ENCODE measurements at places on chromosomes 13 and 19.

DNA sequence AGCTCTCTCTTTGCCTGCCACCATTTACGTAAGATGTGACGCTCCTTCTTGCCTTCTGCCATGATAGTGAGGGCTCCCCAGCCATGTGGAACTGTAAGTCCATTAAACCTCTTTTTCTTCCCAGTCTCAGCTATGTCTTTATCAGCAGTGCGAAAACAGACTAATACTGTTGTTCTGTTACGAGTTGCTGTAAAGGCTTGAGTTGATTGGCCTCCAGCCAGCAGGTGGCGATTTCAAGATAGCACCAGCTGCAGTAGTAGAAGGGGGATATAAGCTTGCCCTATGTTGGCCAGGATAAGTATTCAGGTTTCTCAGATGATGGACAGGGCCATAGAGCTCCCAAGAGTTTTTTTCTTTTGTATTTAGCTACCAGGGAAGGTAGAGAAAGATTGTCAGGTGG lies 385.5 kb downstream of the MZT1 start:
- DNase-seq = no peak

- no peak for DNase-seq
Measured at GRCh38 chr13:88022431-88023208, 351.4 kb downstream of the SLITRK5 start.

DNA sequence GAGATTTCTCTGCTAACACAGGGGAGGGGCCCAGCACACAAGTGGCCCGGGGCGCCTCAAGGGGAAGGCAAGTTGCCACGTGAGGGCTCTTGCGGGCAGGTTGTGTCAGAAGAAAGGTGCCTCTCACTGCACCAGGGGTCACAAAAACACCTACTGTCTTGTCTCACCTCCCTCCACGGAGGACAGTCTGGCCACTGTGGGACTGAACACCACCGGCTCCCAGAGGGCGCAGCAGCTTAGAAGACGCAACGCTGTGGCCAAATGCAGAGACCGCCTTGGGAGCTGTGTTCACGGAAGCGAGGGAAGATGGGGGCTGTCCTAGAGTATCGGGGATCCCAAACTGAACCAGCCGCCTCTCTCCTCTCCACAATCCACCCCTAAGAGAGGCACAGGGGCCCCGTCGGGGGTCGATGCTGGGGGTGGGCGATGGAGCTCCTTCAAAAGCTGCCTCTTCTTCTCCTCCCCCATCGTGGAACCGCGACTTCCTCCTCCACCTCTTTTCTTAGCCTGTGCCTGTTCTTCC lies 177.5 kb downstream of the FOXO1 start:
- no peak for DNase-seq

- DNase-seq = peak; percentile 38
Measured at GRCh38 chr13:44312834-44313551, 60.6 kb upstream of the SERP2 start.

GRCh38 chr19:49453013-49453756 lies at the start of gene ALDH16A1:
Gene ALDH16A1 (plus strand): TSS chr19:49453225. CDS start chr19:49453332, 107 bp downstream.
- DNase-seq = peak; percentile 96

DNA sequence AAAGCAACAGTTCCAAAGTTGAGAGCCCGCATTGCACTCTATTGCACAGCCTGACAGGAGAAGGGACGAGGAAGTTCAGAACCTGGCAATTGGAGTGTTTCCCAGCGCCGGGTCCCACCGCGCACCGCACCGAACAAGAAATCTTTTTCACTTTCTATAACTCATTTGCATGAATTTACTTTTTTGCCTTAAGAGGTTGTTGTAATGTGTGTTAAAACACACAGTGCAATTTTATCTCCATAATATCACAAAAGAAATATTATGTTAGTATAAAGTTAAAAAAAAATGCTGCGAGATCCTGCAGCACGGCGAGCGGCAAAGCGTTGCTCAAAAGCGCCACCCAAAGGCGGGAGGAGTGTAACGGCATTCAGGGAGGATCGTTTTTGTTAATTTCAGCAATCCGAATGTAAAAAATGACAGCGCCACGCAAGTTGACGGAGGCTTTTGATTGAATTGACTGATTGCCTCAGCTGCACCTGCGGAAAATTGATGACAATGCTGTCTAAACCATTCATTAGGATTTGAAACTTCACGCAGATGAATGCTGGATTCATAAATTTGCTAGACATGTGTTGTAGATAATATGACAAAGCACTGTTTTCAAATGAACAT lies 303.6 kb upstream of the ZNF507 start:
- DNase-seq = no peak

DNA sequence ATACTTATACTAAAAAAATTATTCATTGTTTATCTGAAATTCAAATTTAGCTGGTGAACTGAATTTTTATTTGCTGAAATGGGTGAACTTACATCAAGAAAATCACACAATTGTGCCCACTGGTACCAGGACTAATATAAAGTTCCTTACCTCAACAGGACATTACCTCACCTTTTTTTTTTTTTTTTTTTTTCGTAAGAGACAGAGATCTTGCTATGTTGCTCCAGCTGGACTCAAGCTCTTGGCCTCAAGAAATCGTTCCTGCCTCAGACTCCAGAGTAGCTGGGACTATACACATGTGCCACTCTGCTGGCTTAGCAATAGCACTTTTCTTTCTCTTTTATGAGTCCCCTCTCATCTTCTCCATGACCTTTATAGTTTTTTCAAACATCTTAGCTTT lies 22.5 kb upstream of the NDFIP2 start:
- no peak for DNase-seq

DNA sequence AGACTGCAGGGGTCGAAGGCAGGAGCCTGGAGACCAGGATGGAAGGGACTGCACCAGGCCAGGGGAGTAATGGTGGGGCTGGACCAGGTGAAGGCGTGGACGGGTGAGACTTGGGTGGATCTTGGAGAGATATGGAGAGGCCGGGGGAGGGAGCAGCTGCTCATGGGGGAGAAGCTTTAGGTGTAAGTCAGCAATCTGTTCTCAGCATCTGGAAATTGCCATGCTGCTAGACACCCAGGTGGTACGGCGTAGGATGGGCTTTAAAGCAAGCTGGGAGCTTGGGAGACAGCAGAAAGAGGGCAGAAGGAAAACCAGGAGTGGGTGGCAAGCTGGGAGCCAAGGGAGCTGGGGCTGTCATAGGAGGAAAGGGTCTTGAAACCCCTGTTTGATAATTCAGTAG lies 3.0 kb downstream of the CERS4 start:
- no peak for DNase-seq

GRCh38 chr13:81395368-81395767 lies 1054.4 kb upstream of the SPRY2 start:
- DNase-seq = no peak

- DNase-seq = peak; percentile 17
Measured at GRCh38 chr19:51552996-51553725, 17.9 kb upstream of the ZNF175 start.

DNA sequence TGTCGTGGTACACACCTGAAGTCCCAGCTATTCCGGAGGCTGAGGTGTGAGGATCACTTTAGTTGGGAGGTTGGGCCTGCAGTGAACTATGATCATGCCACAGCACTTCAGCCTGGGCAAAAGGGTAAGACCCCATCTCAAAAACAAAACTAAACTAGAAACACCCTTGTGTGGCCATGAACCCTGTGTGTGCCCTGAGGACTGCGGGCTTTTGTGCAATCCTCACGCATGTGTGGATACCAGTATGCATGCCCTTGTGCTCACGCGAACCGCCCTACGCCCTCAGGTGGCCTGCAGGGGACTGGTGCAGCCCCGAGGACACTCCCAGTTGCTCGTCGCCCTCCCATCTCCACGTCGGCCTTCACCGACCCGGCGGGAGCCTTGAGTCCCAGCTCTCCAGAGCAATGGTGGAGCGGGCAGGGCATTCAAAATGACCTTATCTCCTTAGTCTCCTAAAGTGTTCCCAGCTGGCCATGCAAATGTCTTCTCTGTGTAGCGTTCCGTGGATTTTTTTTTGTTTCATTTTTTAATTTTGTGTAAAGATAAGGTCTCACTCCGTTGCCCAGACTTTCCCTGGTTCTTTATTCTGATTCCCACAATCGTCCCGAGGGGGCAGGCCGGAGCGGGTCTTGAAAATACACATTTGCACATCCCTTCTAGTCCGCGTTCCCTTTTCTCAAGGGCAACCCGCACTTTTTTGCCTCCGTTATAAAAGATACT lies 868 bp upstream of the EGLN2 start:
- DNase-seq = no peak

DNA sequence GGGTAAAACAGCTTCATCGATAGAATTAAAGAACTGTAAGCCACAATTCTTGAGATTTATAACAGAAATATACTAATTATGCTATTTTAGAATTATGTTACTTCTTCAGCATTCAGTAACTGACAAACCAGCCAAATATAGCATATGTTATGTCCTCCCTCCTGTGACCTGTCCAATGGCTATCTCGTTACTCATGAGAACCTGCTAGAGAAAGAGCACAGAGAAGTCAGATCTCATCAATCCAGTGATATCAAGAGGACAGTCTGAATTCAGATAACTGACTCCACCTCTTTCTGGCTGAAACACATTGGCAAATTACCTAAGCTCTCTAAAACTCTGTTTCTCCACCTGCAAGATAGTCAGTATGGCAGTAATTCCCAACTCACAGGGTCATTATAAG lies 170.4 kb downstream of the FGF14 start:
- DNase-seq = no peak

DNA sequence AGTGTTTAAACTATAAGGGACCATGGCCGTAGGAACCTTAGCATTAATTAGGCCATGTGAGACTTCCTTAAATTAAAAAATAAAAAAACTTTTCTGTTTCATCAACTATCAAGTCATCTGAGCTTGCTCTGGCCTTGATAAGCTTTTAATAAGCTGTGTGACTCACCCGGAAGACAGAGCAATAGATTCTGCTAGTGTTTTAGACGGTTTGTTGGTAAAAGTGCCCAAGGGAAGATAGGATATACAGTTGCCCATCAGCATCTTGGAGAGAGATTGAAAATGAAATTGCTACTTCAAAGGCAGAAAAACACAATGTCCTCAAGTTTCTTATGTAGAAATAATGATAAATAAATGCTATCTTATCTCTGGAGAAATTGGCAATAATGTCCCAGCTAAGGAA lies 31.2 kb upstream of the RCBTB2 start:
- no peak for DNase-seq

- no peak for DNase-seq
Measured at GRCh38 chr13:33865945-33866344, 48.0 kb downstream of the RFC3 start.

DNA sequence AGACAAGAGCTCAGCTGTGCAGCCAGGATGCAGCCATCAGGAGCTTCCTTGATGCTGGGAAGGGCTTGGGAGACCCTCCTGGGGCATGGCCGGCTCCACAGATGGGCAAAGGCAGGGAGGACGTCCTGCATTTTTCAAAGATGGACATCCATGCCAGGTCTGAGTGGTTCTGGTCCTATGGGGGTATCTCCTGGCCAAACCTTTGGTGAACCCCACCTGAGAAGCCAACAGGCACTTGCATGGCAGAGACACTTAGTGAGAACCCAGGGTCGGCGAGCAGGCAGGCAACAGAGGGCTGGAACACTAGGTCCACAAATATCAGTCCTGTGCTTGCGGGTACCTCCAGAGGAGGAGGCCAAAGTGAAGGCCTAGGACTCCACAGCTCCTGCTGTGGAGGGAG lies 70.0 kb downstream of the KCTD15 start:
- DNase-seq = no peak

- no peak for DNase-seq
Measured at GRCh38 chr19:57825511-57825910, 4.6 kb upstream of the ZNF587B start.

DNA sequence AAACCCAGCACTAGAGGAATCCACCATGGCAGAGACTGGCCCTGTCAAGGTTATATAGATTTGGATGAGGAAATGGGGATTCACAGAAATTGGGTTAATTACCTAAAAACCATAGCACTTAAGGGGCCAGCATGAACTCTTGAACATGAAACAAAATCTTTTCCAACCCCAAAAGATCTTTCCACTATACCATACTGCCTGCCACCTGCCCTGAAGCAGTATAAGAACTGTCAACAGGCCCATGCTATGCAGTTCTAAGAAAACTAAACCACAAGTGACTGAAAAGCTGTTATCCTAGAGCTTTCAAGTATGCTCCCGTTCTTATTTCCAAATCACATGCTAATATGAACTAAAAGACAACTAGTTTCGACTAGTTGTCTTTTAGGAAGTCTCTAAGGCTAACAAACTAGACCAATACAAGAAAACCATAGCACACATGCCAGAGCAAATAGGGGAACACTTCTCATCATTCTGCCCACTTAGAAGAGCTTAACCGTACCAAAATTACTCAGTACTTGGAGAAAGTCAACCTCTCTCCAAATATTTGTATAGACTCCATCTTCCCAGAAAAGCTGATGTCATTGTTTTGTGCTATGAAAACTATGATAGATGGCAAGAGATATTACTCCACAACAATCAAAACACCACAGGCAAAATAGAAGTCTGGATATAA lies 27.5 kb downstream of the HSPH1 start:
- no peak for DNase-seq

- no peak for DNase-seq
Measured at GRCh38 chr13:78177306-78177705, 258.7 kb upstream of the EDNRB start.

DNA sequence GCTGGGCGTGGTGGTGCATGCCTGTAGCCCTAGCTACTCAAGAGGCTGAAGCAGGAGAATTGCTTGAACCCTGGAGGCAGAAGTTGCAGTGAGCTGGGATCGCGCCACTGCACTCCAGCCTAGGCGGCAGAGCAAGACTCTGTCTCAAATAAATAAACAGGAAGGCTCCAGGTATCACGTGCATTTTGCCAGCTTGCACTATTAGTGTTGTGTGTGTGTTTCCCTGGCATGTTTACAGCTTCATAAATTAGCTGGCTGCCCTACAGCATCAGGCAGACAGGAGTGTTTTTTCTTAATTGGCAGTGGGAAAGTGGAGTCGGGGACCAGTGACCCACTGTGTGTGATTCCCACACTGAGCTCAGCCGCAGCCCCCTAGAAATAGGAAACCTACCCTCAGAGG lies 32.6 kb downstream of the SHISA2 start:
- DNase-seq = no peak

GRCh38 chr19:5147978-5148793 lies 179.3 kb downstream of the KDM4B start:
- no peak for DNase-seq

DNA sequence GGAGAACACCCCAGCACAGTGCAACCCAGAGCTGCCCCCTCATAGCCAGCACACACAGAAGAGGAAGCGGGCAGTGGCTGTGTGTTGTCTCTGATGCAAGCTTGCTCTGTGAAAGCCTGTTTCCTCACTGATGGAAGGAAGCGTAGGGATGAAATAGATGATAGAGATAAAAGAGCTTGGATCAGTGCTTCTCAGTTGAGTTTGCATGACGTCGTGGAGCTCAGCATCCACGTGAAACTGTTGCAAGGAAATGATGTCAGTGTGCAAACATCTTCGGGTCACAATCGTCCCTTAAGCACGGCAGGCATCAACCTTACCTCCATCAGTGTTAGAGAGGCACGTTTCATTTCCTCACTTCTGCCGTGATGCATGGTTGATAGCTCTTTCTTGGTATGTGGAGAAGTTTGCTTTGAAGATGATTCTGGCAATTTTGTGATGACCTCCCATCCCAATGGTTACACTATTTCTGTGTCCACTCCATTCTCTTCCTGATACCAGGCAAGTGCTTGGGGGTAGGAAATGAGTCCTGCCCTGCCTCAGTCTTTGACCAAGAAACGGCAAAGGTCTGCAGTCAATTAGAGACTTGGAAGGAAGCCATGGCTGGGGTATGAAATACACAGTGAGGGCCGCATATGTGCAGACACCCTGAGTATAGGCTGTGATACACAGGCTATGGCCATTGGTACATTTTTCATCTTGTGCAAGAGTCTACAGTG lies 183.0 kb downstream of the ZNF536 start:
- no peak for DNase-seq
